Stimulated activated CD8-positive, alpha-beta memory T cell treated with anti-CD3 and anti-CD28 coated beads, Interleukin-12 subunit alpha, Interleukin-12 subunit beta, amount 100 ng/mL, for 1 hour (primary cell): ENCODE measurements at places on chromosomes 2 and 18.
A peak's percentile ranks its signal among the peaks of the same experiment; 100 is the strongest.

GRCh38 chr2:239225371-239225851 lies 175.4 kb downstream of the HDAC4 start:
- DNase-seq: no peak

- no peak for DNase-seq
Observed at GRCh38 chr2:28492282-28492681, 3.6 kb upstream of the PLB1 start.

- DNase-seq: no peak
Observed at GRCh38 chr18:52903857-52904256, 563.9 kb downstream of the DCC start.

- no peak for DNase-seq
Observed at GRCh38 chr18:24083550-24083949, 55.3 kb upstream of the CABYR start.

DNA sequence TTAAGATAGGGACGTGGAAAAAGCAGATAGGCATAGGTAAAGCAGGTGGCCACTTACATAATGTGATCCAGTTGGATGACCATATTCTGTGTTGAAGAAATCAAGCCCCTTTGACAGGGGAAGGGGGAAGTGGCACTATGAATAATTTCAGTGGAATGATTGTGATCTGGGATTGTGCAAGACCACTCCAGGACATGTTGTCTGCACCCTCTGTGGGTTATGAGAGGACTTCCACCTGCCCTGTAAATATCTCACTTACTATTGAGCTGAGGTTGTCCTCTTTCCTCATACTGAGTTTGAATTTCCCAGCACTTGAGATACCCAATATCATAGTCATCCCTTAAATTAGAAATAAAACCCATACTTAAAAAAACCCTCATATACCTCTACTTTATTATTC lies 220.7 kb downstream of the IRS1 start:
- no peak for DNase-seq

- no peak for DNase-seq
Observed at GRCh38 chr2:30261695-30262211, 30.4 kb downstream of the LBH start.

- DNase-seq: no peak
Observed at GRCh38 chr2:54409752-54410151, 46.4 kb upstream of the SPTBN1 start.

DNA sequence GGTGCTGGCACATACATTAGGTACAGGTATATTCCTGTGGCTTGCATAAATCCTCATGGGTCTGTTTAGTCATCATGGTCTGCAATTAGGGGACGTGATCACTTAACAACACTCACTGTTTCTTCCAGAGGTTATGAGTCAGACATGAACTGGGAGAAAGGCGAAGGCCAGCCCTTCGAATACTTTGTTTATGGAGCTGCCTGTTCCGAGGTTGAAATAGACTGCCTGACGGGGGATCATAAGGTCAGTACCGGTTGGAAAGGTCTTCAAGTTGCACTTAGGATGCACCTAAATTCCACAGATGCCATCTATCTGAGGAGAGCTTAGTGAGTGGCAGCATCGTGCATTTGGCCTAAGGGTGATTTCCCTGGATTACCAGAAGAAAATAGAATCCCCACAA lies 76.9 kb downstream of the AOX1 start:
- no peak for DNase-seq

DNA sequence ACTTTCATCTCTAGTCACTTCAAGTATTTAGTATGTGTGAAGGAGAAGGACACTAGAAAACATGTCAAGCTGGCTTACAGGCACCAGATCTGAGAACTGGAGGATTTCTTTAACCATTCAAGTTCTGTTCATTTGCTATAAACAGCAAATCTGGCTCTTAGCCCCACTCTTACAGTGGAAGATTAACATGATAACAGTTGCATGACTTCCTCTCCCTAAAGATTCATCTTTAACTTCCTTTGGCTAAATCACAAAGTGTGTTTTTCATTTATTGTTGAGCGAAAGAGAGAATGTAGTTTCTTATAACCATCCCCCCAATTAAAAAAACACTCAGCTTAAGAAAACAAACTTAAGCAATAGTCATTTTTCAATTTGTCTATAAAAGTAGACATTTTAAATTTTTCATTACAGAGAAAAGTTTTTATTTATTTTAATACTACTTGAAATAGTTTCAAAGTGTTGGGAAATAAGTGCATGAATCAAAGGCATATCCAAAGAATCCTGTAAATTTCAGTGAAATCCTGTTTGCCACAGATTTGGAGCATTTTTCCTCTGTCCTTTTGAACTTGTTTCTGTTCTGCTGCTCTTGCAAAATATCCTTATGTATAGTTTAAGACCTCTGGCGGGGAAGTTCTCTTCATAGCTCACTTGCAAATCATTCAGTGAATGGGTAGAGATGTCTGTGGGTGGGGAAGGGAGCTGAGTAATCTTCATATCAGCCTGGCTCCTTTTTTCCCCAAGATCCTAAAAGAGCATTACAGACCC lies 241.0 kb upstream of the RBBP8 start:
- no peak for DNase-seq

- no peak for DNase-seq
Observed at GRCh38 chr2:62660582-62661262, 44.8 kb upstream of the EHBP1 start.

GRCh38 chr2:99852956-99853355 lies 289.4 kb downstream of the AFF3 start:
- no peak for DNase-seq

- DNase-seq: no peak
Observed at GRCh38 chr2:156907806-156908205, 349.7 kb upstream of the GALNT5 start.

DNA sequence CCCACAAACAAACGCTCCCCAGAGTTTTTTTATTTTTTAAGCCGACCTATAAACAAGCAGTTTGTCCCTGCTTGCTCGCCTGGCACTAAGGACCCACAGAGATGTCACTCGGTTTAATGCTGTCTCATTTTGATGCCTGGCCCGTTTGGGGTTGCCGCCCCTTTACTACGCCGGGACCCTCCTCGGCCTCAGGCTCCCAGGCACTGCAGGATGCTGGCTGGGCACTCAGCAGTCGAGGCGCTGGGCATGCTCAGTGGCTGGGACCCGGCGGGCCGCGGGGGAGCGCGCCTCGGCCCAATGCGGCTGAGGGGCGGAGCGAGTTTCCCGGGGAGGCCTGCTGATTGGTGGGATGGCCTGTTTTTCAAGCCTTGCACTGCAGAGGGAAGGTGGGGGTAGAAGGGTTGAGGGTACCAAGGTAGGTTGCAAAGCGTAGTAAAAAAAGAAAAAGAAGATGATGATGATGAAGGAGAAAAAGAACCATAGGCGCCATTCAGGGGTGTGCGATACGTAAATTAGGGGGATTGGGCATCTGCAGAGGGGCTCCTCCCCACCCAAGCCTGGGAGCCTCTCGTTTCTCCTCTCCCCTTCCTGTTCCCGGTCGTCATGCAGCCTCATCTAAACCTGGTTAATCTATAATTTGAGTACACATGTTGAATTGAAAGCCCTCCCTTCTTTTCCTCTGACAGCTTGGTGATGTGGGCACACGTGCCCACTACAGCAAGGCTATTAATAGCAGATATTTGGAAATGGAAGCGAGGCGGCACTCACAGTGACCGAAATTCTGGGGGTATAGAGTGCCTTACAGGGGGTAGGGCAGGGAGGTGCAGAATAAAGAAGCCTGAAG lies 1.5 kb upstream of the IRS1 start:
- peak; percentile 53 for DNase-seq

DNA sequence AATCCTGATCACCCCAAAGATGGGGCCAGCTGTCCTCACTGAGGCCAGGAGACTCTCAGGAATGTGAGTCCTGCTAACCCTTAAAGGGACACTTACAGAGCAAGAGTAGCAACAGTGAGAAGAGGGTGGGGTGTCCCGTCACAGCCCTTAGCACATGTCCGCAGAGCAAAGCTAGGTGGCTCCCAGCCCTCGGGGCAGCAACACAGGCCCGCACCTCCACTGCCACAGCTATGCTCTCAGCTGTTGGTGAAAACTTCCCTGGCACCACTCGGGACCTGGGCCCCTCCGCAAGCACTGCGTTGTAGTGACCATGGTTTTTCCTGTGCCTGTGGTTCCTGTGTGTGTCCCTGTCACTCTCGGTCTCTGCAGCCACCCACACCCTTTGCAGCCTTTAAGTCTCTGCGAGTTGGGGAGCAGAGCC lies 76.4 kb upstream of the UXS1 start:
- no peak for DNase-seq

DNA sequence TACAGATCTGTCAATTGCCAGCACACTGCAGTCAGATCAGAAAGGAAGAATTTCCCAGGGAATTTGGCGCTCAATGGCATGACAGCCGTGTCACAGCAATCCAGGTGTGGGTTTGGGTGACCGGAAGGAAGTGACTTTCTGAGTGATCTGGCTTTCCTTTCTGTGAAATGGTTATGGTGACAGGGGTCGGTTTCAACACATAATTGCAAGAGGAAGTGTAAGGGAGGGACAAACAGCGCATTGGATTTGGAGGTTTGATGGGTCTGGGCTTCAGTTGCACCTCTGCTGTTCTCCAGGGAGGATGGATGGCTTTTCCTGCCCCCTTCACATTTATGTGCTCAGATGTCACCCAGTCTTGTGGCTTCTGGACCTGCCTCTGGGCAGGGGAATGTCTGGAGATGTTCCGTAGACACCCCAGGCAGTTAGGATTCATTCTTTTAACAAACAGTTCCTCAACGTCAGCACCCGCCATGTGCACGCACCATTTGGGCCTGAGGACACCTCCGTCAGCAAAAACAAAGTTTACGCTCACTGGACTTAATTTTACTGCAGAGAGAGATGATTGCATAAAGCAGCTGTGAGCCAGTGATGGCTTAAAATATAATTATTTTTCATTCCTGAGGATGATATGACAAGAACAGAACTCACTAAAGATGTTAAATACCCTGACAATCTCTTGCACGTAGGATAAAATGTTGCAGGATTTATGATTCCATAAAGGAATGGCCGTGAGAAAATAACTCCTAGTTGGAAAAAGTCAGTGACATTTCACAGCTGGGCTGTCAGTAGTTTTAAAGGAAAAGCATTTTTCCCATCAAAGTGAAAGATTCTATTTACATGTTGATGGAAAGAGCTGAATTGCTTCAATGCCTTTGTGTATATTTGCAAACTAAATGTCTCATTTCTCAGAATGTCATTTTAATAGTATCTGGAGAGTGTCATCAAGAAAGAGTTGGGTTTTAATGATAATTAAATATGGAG lies 36.9 kb downstream of the MBP start:
- no peak for DNase-seq

DNA sequence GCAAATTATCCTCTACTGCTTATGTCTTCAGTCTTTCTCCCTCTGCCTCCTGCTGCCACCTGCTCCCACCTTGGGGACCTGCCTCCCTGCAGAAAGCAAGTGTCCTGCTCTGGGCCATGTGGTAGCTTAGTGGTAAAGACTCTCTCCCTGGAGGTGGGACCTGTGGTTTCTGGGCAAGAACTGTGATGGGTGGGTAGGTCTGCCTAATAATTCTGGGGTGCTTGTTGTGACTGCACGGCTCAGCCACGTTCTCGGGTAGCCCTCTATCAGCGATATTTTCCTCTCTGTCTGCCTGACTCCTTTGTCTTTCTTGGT lies 16.4 kb upstream of the CD28 start:
- DNase-seq: no peak

DNA sequence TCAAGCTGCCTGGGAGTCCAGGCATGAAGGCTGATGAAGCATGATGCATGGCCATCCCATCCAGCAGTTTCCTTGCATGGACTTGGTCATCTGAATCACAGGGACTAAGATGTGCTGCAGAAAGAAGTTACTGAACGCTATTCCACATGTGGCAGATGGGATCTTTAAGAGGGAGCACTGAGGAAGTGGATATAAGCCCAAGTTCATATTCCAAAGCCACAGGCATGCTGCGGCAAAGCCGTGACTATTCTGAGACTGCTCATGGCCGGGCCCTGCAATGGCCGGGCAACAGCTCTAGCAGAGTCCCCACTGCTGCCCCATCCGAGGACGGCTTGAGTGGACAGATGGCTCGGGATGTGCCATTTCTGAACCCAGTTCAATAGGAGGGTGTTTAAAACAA lies 61.5 kb downstream of the STPG4 start:
- no peak for DNase-seq

DNA sequence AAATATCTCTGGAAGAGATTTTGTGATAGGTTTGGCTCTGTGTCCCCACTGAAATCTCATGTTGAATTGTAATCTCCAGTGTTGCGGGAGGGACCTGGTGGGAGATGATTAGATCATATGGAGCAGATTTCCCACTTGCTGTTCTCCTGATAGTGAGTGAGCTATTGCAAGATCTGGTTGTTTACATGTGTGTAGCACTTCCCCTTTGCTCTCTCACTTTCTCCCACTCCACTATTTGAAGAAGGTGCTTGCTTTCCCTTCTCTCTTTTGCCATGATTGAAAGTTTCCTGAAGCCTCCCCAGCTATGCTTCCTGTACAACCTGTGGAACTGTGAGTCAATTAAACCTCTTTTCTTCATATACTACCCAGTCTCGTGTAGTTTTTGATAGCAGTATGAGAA lies 97.0 kb upstream of the FN1 start:
- DNase-seq: no peak

GRCh38 chr2:79964966-79965365 lies 339.6 kb downstream of the LRRTM1 start:
- no peak for DNase-seq

DNA sequence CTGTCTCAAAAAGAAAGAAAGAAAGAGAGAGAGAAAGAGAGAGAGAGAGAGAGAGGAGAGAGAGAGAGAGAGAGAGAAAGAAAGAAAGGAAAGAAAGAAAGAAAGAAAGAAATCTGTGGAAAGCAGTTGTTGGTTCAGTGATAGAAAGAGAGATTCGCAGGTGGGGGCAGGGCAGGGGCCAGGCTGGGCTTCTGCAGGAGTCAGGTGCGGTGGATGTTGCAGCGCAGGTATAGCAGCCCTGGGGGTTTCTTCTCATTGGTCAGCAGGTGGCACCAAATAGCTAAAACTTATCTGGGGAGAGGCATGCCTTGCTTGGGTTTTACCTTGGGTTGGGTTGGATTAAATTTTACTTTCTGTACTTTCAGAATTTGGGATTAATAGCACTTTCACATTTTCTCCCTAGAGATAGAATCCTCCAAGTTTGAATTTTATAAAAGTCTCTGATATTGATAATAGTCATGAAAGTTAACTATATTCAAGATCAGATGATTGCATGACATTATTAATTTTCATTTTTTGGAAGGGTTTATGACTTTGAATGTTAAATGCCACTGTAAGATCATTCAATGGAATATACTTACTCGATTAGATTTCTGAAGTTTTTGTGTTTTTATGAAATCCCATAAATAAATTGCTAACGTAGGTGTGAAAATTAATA lies 66.6 kb downstream of the SPTBN1 start:
- DNase-seq: peak; percentile 49

GRCh38 chr2:96116424-96116878 lies at the start of gene ADRA2B:
Gene ADRA2B, minus strand, starts transcription at chr2:96116571. Its CDS starts 422 bp downstream, at chr2:96116149.
- peak; percentile 67 for DNase-seq

DNA sequence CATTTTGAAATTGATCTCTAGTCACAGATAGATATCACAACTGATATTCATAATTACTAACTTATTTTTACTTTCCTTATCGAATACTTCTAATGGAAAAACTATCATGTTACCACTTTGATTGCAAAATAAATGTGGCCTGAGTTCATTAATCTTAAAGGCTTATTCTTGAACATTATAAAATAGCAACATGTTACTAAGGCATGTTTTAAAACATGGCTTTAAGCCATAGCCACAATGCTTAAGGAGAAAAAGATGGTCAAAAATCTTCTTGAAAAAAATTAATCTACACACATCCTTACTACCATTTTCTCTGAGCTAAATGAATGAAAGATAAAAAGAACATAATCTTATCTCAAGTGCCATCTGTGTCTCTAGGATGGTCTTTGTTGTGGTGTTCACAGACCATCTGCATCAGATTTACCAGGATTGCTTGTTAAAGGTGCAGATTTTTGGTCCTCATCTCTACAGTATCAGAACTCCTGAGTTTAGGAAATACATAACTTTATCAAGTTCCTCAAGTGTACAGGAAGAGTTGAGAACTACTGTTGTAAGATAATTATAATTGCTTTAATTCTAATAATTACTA lies 15.3 kb downstream of the MTX2 start:
- DNase-seq: no peak
